Adipocyte (in vitro differentiated cells): ENCODE measurements at places on chromosomes 12 and 14.

- no peak for DNase-seq
Observed at GRCh38 chr14:21081521-21082142, 11.5 kb downstream of the ARHGEF40 start.

DNA sequence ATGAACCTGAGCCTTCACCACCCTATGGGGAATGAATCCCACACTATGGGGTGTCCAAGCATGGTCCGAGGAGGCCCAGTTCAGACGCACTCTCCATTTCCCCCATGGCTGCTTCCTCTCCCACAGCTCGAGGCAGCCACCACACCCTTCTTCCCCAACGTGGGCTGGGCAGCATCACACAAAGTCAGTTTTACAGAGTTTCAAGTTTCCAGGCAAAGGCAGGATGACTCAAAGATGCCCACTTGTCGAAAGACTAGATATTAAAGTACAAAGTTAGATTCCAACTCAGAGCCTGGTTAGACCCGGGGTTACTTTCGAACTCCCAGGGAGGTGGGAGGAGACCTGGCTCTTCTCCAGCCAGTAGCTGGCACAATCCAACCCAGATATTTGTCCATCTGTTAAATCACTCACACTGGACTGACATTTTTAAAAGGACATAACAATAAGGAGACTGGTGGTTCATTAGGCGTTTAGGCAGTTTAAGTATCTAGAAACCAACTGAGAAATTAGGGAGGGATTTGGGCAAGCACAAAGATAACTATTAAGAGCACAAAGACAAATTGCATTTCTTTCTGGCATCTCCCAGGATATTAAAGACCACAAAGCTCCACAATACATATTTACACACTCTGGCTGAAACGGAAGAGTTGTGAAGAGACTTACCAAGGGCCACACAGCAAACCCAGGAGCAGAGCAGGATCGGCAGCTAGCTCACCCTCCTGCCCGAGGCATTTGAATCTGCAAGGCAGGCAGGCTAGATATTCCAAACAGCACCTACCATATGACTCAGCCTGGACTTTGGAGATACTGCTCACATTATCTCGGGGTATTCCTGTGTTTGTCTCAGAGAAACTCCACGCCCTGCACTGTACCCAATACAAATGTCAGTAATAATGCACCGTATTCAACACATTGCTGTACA is 34.8 kb downstream of the TMCC3 start:
- no peak for DNase-seq

- DNase-seq = peak; percentile 95
Observed at GRCh38 chr12:98503592-98504367, 11.6 kb upstream of the TMPO start.

GRCh38 chr12:5648692-5649359 is 216.9 kb downstream of the NTF3 start:
- DNase-seq = peak; percentile 79

DNA sequence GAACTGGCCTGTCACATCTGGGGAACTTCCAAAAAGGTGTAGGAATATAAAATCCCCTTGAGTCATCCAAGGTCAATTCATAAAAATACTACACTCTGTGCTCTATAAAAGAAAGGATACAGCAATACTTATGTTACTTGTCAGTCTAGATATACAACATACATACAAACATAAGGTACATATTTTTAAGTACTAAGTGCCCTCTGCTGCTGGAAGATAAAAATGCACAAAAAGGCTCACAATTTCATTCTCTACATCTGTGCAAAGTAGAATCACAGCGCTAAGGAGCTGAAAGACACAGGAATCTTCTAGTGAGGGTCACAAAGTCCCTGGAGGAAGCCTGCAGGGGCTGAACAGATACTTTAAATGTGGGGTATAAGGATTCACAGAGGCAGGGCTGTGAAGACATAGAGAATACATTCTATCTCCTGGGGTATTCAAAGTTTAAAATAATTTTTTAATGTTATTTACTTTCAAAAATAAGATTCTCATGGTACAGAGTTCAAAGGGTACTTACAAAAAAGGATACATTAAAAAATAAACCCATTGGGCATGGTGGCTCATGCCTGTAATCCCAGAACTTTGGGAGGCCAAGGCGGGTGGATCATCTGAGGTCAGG is 10.2 kb upstream of the GOLGA5 start:
- peak; percentile 84 for DNase-seq

DNA sequence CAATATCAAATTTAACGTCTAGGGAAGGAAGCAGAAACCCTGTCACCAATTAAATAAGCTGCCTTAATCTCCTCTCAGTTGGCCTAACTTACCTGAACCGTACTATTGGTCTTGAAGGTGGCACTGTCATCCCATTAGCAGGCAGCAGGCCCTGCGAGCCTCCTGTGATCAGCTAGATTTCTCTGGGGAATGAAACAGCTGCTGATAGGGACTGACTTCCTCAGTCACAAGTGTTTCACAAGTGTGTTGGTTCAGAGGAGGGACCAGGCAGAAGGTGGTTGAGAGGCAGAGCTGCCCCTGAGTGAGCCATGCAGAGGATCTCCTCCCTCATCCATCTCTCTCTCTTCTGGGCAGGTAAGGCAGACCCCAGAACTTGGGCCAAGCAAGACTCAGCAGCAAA is 166.8 kb downstream of the DAD1 start:
- DNase-seq = no peak

- DNase-seq = peak; percentile 95
Observed at GRCh38 chr12:72274931-72275330, 2.8 kb downstream of the TRHDE start.

DNA sequence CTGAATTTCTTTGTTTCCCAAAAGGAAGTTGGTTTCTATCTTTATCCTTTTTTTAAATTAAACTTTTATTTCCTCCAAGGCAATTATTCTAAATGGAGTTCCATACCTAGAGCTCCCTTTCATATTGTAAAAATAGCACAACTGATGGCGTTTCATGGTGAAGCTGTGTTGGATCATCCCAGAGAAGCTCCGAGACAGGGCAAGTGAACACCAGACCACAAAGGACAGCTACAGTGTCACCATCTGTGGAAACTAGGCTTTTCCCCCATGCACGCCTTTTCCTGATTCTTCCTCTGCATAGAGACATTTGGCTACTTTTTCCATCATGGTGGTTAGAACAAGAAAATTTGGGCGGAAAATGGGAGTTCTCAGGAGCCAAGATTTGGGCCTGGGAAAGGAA is 12.7 kb downstream of the TPCN1 start:
- no peak for DNase-seq

- no peak for DNase-seq
Observed at GRCh38 chr12:124592481-124593160, 25.2 kb upstream of the NCOR2 start.

DNA sequence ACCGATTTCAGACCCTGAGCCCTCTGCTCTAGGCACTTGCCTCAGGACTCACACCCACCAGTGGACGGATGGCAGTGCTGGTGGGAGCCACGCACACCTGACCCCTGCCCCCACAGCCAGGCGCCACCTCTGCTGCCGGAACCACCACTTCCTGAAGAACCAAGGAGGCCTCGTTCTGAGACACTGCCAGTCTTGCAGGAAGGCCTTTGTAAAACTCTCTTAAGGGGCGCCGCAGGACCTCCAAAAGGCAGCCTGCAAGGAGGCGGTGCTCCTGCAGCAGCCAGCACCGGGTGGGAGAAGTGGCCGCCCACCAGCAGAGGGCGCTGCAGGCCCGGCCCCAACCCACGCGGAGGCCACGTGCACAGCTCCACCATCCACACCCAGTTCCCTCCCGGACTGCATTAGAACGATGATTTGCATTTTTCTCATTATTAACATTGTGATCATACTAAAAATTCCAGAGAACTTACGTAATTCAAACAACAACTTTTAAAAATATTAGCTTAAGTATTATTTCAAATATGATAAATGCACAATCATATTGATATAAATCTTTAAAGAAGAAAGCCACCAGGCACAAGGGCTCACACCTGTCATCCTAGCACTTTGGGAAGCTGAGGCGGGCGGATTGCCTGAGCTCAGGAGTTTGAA is 12.8 kb downstream of the STX2 start:
- DNase-seq = peak; percentile 63

DNA sequence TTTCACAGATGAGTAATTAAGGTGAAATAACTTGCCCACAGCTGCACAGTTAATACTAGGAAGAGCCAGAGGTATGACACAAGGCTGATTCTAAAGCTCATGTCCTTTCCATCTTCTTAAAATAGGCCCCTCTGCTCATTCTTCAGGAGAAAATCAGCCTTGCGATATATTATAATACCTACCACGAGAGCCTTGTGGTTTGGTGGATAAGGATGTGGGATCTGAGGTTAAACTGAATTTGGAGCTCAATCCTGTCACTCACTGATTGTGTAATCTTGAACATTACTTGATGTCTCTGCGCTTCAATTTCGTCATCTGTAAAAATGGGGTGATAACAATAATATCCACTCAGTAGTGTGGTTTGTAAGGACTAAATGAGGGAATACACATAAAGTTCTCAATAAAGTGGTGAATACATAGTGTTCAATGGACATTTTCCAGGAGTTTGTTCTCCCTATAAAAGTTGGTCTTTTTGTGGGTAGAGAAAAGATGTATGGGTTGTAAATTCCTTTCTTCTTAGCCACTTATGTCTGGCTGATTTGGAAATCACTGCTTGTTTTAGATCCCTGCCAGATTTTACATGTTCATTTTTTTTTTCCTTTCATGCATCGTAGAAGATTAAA is 25.1 kb upstream of the ATP2B1 start:
- peak; percentile 89 for DNase-seq

DNA sequence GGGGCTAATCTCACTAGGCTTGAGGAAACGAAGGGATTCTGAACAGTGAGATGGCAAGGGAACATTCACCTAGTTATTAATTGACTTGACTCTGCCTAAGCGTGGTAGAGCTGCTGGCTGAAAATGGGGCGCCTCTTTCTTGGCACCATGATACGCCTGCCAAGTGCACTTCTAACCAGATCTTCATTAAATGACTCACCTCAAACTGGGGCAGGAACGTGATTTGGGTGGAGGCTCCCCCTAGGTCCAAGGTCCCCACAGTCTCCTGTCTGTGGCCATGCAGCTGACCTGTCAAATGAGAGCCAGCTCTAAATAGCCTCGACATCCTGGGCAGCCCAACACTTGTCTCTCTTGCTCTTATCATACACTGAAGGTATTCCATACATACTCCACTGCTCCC is 26.0 kb downstream of the COQ6 start:
- DNase-seq = no peak

DNA sequence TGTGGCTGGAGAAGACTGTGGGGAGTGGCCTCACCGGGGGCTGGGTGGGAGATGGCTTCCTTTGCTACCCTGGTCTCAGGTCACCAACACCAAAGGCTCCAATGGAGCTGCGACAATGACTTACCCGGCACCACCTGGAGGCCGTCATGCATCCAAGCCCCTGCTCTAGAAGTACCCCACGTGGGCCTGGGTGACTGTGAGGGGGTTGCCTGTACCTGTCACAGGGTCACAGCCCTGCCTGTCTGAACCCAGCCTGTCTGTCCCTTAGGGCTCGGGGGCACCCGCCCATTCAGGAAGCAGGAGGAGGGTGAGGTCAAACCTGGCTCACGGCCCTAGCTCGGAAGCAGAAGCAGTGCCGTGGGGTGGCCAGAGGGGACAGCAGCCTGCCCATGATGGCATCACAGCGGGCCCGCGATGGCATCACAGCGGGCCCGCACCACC is 18.9 kb downstream of the ABCB9 start:
- DNase-seq = no peak

DNA sequence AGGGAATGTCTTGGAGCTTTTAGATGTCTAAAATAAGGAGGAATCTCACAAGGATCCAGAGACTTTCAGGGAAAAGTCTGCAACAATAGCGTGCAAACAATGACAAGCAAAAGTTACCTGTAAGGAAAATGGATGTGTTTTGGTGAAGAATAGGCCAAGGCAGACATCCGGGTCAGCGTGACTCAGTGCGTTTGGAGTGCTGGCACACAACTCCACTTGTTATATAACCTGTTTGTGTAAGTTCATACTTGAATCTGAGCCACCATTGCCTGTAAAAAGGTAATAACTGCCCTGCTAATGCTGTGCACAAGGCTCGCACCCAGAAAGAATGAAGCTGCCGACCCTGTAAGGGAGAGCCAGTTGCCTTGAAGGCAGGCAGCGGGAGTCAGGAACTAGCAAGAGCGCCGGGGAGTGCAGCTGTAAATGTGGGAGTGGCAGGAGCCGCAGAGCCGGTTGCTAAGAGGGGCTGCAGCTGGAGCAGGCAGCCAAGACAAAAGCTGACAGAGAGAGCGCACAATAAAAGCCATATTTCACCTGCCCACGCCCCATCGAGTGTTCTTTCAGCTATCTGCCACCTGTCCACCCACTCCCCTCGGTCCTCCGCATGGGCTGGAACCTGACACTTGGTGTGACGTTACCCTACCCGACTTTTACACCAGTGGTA is 638.5 kb upstream of the MIS18BP1 start:
- DNase-seq = no peak

DNA sequence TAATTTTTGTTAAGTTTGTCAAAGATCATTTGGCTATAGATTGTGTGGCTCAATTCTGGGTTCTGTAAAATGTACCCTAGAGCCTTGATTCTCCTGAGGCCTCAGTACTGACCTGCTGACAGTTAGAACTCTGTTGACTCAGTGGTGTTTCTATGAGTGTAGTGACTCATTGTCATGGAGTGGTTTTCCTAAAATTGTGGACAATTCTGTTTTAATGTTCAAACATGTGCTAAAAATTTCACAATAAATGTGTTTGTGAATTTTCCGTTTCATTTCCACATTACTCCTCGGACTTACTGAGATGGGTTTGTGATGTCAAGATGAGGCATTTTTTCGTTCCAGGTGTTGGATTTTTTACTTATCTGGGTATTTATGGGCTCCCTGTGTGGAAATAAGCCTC is 695.9 kb downstream of the TMEM121 start:
- no peak for DNase-seq

- DNase-seq = no peak
Observed at GRCh38 chr14:64732536-64733120, 28.4 kb downstream of the PLEKHG3 start.

- no peak for DNase-seq
Observed at GRCh38 chr12:109987615-109988014, 8.6 kb downstream of the GIT2 start.

DNA sequence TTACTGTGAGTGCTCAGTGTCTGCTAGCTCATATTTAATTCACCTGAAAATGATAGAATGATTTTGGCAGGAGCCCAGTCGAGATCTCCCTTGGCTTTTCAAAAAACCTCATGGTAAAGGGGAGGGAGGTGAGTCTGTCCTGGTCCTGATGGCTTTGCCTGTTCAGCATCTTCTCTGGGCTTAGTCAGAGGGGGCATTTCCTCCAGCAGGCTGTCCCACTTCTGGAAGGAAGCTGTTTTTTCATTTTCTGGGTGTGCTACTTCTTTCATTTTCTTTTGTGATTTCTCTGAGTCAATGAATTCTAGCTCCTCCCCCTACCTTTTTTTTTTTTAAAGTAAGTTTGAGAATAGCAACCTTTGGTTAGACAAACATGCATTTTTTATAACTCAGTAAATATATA is 58.8 kb downstream of the TMX1 start:
- DNase-seq = no peak

DNA sequence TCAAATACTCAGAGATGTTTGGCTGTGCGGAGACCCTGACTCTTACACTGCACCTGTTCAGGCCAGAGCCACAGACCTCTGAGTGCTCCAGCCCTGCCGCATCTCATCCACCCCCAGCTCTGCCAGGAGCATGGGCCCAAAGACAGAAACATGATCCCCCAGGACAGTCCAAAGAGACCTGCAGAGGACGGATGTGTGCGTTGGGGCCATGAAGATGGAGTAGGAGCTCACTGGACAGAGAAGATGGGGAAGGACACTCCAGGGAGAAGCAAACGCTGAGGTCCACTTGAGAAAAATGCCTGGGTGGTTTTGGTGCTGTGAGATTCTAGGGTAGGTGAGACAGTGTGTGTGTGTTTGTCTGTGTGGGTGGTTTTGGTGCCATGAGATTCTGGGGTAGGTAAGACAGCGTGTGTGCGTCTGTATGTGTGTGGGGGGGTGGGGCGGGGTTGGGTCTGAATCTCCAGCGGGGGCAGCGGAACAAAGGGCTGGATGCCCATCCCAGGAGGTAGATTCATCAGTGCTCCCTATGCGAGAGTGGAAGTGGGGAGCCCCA is 818 bp upstream of the HHIPL1 start:
- no peak for DNase-seq
